Fibroblast of the aortic adventitia (primary cell): ENCODE measurements at places on chromosomes 2 and 18. TPM values are rescaled to one million over a fixed set of nuclear protein-coding genes. Genes with fewer than 3 reads are reported as not detected.

The SGPP2 gene
- not detected in 2 replicates for total RNA-seq

The RPRM gene
- 0.27 TPM in 1 of 2 replicates, not detected in the other for total RNA-seq

The GKN2 gene
- total RNA-seq = not detected in 2 replicates

The NETO1 gene
- total RNA-seq = not detected in 2 replicates

The NRP2 gene
- total RNA-seq = 11.2 and 12.6 TPM in 2 replicates

The ODC1 gene
- total RNA-seq = 41.4 and 129 TPM in 2 replicates

The SULT1C4 gene
- total RNA-seq = 0.33 TPM in 1 of 2 replicates, not detected in the other

The MROH2A gene
- under 0.01 TPM in 1 of 2 replicates, not detected in the other for total RNA-seq

The METAP1D gene
- 4.0 and 14.3 TPM in 2 replicates for total RNA-seq
